Astrocyte (in vitro differentiated cells and primary cell): ENCODE measurements at places on chromosomes 4 and X. TPM values are rescaled to one million over a fixed set of nuclear protein-coding genes. Genes with fewer than 3 reads are reported as not detected.

DNA sequence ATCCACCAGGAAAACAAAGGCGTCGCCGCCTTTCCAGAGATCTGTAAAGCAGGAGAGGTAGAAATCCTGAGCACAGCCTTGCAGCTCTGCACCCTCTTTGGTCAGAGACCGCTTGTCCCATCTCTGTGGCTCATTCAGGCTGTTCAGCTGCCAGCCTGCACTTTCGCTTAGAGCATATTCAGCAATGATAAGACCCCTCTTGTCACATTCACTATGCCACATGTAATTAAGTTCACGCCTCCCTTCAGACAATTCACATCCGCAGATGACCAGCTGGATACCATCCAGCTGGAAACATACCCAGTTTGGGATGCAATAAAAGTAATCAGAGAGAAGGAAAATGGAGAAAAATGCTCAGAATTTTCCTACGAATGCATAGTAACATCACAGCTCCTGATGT lies 335.4 kb downstream of the UNC5C start:
- no peak for DNase-seq

DNA sequence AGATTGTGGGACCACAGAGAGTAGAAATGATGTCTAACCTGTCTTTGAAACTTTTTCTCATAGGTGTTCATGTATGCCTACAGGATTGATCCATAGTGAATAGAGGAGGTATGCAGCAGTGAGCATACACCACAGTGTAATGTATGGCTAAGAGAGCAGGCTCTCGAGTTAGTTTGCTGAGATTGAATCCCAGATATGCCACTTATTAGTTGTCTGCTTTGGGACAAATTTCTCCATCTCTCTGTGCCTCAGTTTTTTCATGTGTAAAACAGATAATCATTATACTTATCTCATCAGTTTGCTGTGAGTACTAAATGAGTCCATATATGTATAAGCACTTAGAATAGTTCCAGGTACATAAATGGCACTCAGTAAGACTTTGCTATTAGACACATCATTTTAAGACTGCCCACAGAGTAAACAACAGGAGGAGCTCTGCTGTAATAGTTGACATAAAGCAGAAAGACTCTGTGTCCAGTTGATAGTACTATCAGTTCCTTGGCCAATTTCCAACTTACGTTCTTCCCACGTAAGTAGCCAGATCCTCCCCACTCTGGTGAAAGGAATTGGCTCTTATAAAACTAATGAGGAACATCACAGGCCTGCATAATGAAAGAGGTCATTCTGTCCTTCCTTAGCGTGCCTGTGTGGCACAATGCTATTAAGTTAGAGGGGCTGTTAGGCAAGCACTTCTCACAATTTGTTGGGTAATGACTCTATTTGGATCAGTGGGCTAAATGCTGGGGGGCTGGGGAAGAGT lies 20.7 kb upstream of the RNF150 start:
- DNase-seq, result peak; percentile 30

DNA sequence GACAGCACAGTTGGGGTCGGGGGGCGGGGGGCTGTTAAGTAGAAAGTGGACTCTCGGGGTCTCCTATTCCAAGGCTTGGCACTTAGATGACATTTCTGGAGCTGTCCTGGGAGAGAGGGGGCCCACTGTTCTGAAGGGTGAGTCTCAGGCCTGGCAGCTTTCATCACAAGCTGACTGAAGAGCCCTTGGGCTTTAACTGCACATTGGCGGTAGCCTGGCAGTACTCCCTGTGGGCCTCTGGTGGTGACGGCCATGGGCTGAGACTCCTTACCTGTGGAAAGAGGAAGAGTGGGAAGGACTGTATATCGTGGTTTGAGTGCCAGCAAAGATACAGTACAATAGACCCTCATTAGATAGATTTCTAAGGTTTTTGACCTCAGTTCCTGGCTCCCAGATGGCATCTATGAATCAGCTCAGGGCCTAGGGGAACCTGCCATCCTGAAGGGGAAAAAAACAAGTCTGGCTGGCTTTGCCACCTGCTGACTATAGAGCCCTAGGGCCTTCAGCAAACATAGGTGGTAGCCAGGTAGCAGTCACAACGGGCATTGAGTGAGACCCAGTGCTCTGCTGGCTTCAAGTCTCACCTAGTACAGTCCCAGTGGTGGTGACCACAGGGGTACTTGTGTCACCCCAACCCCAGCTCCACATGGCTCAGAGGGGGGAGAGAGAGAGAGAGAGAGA lies 87.9 kb downstream of the ANKRD17 start:
- no peak for DNase-seq

- DNase-seq, result no peak
These were observed 17.0 kb downstream of the CA5B start for GRCh38 chrX:15755091-15755490.

GRCh38 chr4:139908636-139909437 lies 243.2 kb downstream of the MGST2 start:
- DNase-seq, result no peak

DNA sequence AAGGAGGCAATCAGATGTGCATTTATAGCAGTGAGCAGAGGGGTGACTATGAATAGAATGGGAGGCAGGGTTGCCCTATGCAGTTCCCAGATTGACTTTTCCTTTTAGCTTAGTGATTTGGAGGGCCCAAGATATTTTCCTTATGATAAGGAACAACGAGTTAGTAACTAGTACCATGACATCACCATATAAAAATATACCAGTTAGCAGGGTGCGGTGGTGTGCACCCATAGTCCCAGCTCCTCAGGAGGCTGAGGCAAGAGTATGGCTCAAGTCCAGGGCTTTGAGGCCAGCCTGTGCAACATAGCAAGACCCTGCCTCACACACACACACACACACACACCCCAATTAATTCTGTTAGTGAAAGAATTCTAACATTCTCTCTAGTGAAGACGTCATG lies 53.0 kb downstream of the IL13RA2 start:
- no peak for DNase-seq

SLC39A8 gene
- total RNA-seq, result 5.0 and 5.6 TPM in 2 replicates

HPGDS gene
- not detected in 2 replicates for total RNA-seq

SSX1 gene
- total RNA-seq, result not detected in 2 replicates
